ENCODE measurements at places on chromosomes 16 and 17.

DNA sequence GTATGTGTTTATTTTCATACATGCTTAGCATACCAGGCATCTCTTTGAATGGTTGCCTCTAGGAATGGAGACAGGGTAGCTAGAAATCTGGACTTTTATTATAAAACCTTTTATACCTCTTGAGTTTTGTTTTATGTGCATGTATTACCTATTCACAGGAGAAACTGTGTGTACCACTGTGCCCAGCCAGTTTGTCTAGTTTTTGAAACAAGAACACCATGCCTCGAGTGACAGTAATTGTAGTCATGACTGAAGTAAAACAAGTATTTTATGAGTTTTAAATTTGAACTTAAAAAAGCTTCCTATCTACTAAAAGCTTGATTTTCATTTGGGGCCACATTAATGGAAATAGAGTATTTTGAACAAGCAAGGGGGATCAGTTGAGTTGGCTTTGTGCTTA is 57.4 kb downstream of the SNTB2 start:
- DNase-seq = no peak

DNA sequence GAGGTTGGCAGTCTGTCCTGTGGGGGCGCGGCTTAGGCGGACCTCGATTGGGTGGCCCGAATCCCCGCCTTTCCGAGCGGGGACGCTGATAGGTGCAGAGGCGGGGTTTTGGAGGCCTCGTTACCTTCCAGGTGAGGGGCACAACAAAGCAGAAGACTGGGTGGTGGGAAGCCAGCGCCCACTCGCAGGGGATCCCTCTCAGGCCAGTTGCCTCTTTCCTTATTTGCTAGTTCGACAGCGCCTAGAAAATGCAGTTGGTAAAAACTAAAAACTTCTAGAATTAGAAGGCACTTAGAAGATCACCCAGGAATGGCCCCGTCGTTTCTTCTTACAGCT is 730 bp downstream of the KAT7 start:
- no peak for DNase-seq

GRCh38 chr16:4404247-4404966 is 12.0 kb downstream of the CORO7 start:
- DNase-seq = no peak

DNA sequence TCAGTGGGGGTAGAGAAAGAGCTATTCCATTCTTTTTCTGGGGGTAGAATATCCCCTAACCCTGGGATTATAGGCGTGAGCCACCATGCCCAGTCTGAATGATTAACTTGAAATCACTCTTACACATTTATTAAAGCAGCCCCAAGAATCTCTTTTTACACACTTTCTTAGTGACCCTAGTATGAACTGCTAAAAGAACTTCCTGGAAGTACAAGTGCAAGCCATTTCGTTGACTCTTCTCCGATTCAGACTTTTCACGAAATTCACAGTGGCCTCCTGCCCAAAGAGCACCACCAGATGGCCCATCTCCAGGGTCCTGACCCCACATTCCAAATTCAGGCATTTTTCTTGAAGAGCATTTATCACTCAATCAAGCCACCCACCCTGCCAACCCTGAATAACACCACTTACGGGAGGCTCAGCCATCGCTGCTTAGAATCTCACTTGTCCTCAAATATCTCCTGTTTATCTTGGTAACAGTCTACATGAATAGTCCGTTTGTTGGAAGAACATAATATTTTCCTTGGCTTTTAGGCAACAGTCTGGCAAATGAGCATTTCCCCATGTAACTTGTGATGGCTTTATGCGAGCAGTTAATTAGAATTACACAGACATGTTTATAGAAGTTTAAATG is 28.0 kb downstream of the ZNF423 start:
- no peak for DNase-seq

GRCh38 chr17:5667871-5668270 is 83.6 kb upstream of the NLRP1 start:
- DNase-seq = no peak

- no peak for DNase-seq
Observed at GRCh38 chr16:75860326-75861053, 134.2 kb upstream of the CPHXL start.

GRCh38 chr16:85284141-85284817 is 172.0 kb upstream of the CIBAR2 start:
- DNase-seq = no peak

GRCh38 chr16:87822108-87822970 is 47.0 kb downstream of the SLC7A5 start:
- DNase-seq = no peak

- DNase-seq = no peak
Observed at GRCh38 chr17:79933863-79934652, 94.8 kb upstream of the CBX4 start.

DNA sequence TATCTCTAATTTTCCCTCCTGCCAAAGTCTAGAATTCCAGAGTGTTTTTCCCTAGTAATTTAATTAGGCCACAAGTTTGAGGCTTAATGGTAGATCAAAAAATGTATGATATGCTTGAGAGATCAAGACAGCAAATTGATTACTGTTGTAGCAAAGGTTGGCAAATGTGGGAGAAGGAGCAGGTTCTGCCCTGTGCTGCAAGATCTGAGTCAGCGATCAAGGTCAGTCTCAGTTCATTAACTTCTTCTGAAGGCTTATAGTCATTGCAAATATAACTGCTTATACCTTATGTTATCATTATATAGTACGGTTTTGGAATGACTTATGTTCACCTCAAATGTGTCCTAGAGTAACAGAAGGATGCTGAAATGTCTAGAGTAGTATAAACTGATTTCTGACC is 231.1 kb upstream of the TBX2 start:
- DNase-seq = no peak

DNA sequence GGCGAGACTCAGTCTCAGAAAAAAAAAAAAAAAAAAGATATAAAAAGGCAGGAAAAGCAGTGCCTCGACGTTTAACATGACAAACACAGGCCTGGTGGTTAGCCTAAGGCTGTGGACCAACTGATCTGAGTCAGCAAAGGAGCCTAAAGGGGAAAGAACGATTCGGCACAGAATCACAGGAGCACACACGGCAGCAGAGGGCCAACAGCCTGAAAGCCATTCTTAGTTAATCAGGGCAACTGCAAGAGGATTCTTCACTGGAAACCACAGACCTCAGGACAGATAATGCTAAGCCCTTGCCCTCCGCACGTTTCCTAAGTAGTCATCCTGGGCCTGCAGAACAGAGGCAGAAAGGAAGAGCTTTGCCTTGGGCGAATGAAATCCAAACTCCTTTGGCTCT is 14.7 kb downstream of the TMEM11 start:
- no peak for DNase-seq

DNA sequence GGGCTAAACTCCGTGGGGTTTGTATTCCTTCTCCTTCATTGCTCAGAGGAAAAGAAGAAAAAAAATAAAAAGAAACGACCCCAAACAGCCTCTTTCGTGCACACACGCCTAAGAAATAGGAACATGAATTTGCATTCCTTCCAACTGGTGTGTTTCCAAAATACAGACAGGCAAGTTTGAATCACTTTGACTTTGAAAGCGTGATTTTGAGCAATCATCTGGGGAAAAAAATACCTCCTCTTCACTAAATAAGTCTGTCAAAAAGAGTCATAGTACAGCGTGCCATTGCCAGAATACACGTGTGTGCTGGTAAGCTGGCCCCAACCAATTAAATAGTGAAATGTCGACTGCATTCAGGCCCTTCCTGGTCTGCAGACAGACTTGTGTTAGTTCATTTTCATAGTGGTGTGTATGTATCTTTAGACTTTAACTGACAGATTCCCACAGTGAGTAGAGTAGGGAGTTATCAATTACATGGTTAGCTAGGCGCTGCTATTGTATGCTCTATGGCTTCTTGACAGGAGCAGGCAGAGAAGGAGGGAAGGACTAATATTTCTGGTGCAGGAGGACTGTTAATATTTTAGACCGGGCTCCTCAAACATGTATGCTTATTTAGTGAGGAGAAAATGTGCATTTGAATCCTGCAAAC is 618.3 kb downstream of the MAF start:
- DNase-seq = no peak

GRCh38 chr17:81069135-81069645 is 34.2 kb downstream of the BAIAP2 start:
- no peak for DNase-seq

DNA sequence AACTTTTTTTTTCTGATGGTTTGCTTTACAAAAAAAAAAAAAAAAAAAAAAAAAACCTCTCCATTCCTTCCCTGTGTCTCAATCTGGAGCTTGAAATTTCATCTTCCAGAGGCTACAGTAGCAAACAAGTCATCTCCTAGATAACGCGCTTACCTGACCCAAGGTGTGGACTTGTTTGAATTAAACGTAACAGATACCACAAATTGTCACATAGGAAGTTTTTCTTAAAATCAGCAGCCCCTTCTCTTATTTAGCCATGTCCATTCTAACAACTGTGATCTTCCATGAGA is 2.0 kb downstream of the STAT5B start:
- DNase-seq = no peak

- no peak for DNase-seq
Observed at GRCh38 chr17:43135454-43135819, 10.3 kb upstream of the BRCA1 start.

DNA sequence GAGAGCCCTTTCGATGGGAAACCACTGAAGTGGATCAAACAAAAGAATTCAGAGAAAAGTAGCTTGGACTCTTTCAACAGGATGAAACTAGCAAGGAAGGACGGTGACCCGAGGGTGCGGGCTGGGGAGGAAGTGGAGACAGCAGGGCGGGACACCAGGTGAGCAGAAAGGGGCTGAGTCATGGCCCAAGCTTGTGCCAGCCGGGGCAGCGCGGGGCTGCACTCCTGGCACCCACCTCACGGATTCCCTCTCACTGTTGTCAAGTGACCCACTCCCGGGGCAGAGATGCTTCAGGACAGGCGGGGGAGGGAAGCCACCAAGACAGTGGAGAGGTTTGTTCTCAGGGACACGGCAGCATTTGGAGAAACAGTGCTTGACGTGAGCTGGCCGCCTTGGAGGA is 10.7 kb upstream of the RNF222 start:
- DNase-seq = no peak

- no peak for DNase-seq
Observed at GRCh38 chr16:13953501-13953900, 33.5 kb downstream of the ERCC4 start.

DNA sequence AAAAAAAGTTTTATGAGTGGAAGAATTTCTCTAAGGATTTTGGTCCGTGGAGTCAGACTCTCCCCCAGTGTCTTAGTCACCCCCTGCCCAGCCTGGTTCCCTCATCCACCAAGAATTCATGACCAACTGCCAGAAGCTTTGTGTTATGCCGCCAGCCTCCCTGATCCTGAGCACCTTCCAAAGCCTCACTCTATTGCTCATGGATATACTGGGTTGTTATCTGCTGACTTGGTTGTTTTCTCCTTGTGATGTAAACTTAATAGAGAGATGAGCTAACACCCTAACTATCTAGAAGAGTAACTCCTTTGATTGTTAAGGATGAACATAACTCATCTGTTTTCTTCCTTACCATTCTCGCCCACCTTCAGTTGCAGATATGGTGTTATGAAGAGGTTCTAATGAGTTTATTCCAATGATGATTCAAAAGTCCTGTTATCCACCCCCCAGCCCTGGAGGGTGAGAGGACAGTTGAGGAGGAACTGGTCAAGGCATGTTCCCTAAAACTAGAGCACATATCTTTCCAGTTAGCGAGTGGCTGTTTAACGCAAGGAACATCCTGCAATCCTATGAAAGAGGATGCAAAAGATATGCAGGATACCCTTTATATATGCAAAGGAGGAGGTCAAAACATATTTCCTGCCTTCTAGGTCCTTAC is 1.5 kb upstream of the PSMD3 start:
- DNase-seq = no peak

DNA sequence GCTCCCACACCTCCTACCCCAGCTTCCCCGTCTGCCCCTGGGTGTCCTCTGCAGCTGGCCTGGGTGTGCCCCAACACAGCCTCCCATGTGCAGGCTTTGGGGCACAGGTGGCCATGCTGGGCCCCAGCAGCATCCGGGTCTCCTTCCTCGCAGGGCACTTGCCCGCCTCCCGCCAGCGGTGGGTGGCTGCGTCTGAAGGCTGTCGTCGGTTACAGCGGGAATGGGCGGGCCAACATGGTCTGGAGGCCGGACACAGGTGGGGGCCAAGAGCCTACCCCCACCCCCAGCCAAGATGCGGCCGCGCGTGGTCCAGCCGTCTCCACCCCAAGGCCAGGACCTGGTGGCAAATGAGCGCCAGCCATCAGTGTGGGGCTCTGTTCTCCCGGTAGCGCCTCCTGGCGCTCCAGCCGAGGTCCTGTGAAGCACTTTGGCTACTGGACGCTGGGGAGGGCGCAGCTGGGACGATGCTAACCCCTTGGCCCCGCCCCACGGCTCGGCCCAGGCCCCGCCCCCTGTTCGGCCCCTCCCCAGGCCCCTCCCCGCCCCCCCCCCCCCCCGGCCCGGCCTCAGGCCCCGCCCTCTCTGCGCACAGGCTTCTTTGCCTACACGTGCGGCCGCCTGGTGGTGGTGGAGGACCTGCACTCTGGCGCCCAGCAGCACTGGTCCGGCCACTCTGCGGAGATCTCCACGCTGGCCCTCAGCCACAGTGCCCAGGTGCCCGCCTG is 7.3 kb upstream of the RHOT2 start:
- DNase-seq = peak; percentile 52

DNA sequence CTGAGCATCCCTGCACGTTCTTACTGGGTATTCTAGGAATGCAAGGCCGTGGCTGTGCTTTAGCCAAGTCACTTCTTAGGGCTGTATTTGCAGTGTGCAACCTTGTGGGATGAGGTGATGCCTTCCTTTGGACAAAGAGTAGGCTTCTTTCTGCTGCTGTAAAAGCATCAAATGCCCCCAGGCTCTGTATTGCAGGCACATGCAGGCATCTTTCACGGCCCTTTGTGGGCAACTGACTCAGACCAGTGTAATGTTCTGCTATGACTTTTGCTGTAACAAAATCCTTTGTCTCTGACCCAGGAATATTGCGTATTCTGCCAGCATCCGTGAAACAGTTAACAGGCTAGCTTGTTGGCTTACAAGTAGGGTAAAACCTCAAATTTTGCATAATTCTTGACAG is 30.9 kb upstream of the GCSH start:
- DNase-seq = no peak

DNA sequence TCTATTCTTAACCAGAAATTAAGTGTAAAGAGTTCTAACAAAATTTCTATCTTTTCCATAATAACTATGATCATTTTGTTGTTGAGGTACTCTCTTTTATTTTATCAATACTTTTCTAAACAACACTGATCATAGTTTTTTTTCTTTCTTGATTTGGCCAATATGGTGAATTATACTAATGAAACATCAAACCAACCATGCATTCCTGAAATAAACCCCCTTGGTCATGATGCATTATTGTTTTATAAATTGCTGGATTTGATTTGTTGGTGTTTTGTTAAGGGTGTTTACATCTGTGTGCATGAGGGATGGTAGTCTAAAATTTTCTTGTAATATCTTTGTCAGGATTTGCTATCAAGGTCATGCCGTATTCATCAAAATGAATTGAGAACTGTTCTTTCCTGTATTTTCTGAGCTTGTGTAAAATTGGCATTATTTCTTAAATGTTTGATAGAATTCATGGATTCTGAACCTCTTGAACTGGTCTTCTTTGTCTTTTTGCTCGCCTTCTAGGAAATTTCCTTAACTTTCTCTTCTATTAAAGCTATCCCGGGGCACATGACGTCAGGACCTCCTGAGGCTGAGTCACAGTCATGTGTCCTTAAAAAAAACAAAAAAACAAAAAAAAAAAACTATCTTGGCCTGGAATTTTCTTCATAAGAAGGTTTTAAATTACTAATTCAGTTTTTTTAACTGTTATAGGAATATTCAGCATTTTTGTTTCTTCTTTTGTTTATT is 3.9 kb upstream of the TRIM25 start:
- DNase-seq = no peak

GRCh38 chr17:64328859-64329531 is 61.7 kb downstream of the PECAM1 start:
- no peak for DNase-seq
